ENCODE measurements at places on chromosomes 1 and 21.

DNA sequence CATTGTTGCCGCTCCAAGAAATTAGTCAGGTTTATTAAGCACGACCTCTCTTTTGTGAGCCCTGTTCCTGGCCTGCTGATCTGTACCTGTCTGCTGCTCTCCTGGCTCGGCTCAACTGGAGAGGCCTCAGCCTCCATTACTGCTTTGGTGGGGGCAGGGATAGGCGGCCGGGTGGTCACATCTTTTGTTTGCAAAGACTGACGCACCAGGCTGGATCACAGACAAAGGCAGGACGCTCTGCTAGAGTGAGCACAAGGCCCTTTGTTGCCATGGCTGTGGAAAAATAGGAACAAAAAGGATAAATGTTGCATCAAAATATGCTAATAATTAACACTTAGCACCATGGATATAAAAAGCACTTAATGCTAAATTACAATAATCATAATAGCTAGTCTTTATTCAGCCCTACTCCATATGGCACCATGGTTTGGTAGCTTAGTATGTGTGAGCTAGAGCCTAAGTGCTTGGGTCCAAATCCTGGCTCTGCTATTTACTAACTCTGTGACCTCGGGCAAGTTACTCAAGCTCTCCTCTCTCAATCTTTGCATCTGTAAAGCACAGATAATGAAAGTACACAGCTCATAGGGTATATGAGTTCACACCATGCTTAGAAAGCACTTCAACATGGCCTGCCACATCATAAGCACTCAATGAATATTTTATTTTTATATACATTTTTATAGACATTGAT is 28.9 kb upstream of the HPDL start:
- DNase-seq: peak; percentile 11

- DNase-seq: no peak
These were observed 6.4 kb upstream of the SPATC1L start for GRCh38 chr21:46190491-46191131.

DNA sequence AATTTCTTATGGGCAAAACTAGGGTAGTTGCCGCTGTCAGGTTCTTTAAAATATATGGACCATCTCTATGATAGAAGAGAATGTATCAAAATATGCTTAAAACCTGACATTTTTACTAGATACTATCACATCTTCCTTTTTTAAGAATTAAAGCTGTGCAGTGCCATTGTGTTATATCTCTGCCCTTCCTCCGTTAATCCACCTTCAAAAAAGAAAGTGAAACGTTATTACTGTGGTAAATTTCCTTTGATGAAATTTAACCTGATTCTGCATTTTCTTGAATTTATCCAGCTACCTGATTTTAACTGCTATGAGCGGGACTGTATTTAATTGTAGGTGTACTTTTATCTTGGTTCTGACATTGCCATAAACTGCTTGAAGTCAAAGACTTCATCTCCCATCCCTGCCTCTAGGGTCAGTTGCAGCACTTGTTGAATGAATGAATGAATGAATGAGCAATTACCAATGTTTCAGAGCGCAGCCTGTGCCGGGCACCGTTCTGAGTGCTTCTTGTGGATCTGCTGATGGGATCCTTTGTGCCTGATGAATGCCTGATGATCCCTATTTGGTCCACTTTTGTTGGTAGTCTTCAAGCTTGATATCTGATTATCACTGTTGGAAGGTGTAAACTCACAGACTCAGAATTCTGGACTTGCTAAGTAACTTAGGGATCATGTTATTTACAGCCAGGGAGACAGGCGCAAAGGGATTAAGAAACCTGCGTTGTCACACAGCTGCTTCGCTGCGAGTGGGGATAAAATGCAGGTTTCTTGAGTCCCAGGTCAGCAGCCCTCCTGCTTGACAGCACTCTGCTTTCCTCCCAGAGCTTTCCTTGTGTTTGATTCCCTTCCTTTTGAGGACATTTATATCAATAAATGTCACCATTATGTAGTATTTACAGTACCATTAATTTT is 30.1 kb downstream of the SMYD2 start:
- DNase-seq: no peak

DNA sequence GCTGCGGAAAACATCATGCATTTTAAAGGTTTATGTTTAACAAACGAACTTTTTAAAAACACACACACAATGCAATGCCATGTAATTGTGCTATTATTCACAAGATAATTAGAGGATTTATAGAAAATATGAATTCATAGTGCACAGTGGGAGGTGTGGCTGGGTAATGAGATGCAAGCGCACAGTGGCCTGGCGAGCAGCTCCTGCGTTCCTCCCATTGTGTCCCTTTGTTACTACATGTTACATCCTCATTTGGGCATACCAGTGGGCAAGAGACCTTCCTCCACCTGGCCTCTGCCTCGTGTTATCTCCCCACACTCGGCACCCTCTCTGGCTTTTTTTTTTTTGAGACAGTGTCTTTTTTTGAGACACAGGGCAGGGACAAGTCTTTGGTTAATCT is 30.0 kb upstream of the TENT5B start:
- DNase-seq: no peak

DNA sequence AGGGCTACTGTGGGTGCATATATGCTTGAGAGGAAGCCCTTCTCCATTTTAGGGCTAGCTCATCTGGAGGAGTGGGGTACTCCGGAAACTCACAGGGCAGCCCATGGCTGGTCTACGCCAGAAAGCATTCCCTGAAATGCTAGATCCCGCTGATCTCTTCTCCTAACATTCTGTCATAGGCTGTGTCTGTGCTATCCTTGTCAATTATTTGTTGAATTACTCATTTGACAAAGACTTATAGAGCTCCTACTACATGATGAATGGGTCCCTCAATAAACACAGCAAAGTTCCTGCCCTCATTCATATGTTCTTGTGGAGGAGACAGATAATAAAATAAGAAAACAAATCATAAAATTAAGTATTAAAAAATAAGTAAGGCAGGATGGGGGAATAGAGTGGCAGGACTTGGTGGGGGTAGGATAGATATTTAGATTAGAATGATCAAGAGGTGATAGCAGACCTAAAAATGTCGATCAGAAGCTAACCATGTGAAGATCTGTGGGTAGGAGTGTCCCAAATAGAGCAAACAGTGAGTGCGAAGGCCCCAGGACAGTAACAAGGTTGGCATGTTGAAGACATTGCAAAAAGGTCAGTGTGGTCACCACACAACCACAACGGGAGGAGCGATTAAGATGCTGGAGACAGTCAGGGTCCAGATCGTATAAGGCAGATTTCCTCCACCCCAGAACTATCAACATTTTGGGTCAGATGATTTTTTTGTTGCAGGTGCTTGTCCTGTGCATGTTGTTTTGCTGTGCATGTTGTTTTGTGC is 13.2 kb downstream of the NGF start:
- no peak for DNase-seq

DNA sequence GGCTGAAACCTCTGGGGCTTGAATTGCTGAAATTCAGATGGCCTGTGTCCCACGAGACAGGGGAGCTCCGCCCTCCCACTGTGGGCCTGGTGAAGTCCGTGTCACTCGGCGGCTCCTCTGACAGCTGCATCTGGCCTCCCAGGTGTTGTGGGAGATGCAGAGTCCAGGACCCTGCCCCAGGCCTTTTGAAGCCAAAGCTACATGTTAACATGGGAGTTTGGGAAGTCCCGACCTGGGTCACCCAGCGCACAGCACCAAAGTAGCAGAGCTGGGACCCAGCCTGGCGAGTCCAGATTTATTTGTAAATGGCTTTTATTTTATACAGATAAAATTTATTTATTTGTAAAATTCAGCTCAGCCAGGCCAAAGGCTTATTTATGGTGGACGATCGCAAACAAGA is 28.9 kb downstream of the SLC37A1 start:
- no peak for DNase-seq

DNA sequence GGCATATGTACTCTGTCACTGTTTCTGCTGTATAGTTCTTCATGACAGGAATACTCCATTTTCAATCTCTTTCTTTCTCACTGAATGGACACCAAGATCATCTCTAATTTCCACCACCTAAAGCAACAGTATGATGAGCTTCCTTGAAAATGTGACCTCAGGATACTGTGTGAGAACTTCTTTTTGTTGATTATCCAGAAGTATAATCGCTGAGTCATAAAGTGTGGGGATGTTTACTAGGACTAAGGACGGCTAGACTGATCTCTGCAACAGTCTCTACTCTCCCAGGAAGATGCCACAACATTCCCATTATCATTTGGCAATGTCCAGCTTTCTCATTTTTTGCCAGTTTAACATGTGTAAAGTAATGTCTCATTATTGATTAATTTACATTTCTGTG is 70.3 kb downstream of the TNFSF18 start:
- DNase-seq: no peak

GRCh38 chr1:68917456-68917855 is 420.6 kb upstream of the DEPDC1 start:
- DNase-seq: no peak

DNA sequence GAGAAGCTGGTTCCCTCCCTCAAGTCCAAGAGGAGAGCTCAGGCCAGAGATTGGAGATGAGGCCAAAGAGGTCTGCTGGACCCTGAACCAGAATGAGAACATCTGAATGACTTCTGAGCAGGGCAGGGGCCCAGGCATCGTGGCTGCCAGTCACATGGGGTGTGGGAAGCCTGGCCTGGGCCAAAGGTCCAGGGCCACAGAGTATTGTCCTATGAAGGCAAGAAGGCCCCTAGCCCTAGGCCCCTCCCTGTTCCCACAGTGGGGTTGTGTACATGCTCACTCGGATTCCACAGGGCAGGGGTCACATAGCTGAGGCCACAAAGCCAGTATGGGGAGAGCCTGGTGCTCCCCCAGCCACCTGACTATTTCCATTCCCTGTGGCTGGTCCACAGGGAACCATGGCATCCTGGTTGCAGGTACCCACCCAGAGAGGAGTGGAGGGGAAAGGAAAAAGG is 18.5 kb upstream of the SLC1A7 start:
- DNase-seq: peak; percentile 80

GRCh38 chr21:39080366-39080765 is 102.9 kb downstream of the PSMG1 start:
- DNase-seq: no peak

DNA sequence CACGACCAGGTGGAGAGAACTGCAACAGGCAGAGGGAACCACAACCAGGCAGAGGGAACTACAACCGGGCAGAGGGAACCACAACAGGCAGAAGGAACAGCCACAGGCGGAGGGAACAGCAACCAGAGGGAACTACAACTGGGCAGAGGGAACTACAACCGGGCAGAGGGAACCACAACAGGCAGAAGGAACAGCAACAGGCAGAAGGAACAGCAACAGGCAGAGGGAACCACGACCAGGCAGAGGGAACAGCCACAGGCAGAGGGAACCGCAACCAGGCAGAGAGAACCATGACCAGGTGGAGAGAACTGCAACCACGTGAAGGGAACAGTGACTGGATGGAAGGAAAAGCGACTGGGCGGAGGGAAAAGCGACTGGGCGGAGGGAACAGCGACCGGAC is 47.6 kb upstream of the GPR153 start:
- no peak for DNase-seq

- no peak for DNase-seq
These were observed 29.3 kb upstream of the TSPAN2 start for GRCh38 chr1:115118611-115119010.

GRCh38 chr1:111848852-111849545 is 93.3 kb downstream of the DDX20 start:
- DNase-seq: no peak

DNA sequence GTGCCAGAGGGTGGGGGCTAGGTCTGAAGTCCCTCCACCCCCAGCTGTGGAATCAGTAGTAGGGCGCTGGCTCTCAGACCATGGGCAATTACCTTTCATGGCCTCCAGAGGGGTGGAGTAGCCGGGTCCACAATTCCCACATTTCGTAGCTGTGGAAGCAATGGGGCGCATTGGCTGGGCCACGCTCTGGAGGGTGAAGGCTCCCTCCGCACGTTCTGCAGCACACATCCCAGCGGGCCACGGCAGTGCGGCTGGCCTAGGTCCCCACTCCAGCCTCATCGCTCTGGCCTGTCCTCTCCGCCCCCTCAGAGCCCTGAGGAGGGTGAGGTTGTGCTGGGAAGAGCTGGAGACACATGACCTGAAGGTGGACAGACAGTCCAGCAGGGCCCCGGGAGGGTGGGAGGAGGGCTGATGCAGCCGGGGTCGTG is 2.9 kb downstream of the SELENBP1 start:
- DNase-seq: no peak

- no peak for DNase-seq
These were observed 542.8 kb downstream of the PTPRU start for GRCh38 chr1:29779146-29779545.

GRCh38 chr1:170494369-170494768 is 37.6 kb upstream of the GORAB start:
- no peak for DNase-seq

DNA sequence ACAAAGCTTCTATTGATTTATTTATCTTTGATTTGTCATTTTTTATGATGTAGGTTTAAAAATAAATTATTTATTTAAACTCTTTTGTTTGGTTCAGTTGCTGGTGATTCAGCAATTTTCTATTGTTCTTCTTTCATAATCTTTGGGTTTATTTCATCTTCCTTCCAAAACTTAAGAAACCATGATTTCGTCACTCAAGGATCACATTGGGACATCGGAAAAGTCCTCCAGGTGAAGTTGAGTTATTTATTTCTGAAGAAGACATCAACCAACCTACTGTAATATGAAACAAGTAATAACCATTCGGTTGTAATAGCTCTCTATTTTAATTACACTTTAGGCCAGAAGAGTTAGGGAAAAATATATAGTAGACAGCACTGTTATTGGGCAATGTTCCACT is 23.0 kb upstream of the WLS start:
- DNase-seq: no peak

- no peak for DNase-seq
These were observed 9.6 kb downstream of the SMYD2 start for GRCh38 chr1:214290424-214291037.

DNA sequence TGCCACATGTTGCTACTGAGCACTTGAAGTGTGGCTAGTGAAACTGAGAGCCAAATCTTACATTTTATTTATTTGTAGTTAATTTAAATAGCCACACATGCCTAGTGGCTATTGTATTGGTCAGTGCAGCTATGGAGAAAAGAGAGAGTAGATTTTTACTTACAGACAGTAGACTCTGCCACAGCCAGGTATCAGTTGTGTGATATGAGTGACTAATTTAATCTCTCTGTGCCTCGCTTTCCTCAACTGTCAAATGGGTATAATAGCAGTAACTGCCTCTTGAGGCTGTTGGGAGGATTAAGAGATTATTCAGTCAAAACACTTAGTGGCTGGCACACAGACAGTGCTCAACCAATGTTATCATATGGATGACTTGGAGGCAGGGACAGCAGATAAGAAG is 49.0 kb downstream of the UBE2T start:
- no peak for DNase-seq

GRCh38 chr1:170261669-170262068 is 115.9 kb downstream of the NTMT2 start:
- no peak for DNase-seq

DNA sequence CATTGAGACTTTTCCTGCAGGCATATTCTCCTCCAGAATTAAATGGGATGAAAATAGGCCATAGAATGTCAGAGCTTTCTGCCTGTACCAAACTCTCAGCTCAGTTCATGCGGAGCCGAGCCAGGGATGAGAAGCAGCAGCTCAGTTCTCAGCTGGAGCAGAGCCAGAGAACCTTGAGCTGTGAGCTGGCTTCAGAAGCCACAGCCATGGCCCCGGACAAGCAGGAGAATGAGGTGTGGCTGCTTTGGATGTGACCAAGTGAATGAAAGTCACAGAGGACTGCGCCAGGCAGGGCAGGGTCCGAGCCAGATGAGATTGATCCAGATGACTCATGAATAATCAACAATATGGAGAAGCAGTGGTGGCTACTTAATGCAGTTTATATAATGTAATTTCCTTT is 633.8 kb downstream of the NCAM2 start:
- no peak for DNase-seq
